ENCODE measurements at places on chromosomes 7 and 10. TPM values are rescaled to one million over a fixed set of nuclear protein-coding genes. Genes with fewer than 3 reads are reported as not detected.

DNA sequence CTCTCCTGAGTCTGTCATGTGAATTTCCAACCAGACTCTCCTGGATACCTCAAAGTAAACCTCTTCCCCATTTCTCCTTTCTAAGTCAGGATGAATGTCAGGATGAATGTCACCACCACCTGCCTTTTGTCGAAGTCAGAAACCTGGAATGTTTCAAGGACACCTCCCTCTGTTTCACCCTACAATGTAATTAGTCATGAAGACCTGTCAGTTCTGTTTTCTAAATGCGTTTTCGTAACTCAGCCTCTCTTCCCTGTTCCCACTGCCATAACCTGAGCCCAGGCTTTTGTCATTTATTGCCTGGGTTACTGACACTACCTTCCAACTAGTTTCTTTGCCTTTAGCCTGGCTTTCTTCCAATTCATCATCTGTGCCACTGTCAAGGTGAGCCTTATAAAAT, 5.5 kb upstream of the STN1 start:
- DNase-seq, result no peak

DNA sequence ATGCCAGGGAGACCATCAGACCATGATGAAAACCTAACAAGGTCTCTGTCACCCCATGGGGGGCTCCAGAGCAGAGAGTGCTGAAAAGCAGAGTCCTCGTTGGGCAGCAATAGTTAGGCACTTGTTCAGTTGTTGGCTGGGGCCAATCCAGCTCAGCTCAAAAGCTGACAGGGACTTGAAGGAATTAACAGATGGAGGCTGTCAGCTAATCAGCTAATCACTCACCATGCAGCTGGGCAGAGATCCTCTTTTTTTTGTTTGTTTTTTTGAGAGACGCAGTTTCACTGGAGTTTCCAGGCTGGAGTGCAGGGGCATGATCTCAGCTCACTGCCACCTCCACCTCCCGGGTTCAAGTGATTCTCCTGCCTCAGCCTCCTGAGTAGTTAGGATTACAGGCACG, 18.1 kb downstream of the CEP55 start:
- DNase-seq, result no peak

GRCh38 chr10:51983481-51983880, 284.1 kb upstream of the CSTF2T start:
- no peak for DNase-seq

GRCh38 chr10:42623929-42624328, 14.4 kb downstream of the ZNF33B start:
- DNase-seq, result no peak

GRCh38 chr7:158345731-158346130, 241.9 kb downstream of the PTPRN2 start:
- no peak for DNase-seq

DNA sequence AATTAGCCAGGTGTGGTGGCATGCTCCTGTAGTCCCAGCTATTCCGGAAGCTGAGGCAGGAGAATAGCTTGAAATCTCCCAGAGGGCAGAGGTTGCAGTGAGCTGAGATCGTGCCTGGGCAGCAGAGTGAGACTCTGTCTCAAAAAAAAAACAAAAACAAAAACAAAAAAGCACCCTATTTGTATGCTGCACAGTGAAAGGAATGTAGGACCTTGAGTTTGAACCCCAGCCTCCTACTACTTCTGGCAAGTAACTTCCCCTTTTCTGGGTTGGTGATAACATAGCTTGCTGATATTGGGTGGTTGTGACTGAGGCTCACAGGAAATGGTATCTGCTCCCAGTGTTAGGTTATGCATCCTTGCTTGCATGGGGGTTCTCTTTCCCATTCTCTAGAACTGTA, 205.3 kb downstream of the BUB3 start:
- no peak for DNase-seq

- DNase-seq, result no peak
Measured at GRCh38 chr10:581776-582330, 107.6 kb downstream of the DIP2C start.

GRCh38 chr7:42125321-42125720, 111.7 kb downstream of the GLI3 start:
- no peak for DNase-seq

DNA sequence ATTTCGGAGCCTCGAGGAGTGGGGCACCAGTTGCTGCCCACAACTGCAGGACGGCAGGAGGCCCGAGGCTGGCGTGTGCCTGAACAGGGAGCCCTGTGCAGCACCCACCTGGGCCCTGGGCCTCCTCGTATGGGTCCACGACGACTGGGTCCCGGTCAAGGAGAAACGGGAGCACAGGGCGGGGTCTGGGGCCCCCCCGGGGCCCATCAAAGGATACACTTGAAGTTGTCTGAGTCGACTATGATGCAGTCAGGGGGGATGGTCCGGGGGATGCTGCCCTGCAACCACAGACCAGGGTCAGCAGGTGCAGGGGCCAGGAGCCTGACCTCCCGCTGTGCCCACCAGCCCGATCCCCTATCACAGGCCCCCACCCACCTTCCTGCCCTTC, 28.5 kb upstream of the NKX6-2 start:
- no peak for DNase-seq

GRCh38 chr10:75209086-75209920, 1.3 kb upstream of the VDAC2 start:
- no peak for DNase-seq

DNA sequence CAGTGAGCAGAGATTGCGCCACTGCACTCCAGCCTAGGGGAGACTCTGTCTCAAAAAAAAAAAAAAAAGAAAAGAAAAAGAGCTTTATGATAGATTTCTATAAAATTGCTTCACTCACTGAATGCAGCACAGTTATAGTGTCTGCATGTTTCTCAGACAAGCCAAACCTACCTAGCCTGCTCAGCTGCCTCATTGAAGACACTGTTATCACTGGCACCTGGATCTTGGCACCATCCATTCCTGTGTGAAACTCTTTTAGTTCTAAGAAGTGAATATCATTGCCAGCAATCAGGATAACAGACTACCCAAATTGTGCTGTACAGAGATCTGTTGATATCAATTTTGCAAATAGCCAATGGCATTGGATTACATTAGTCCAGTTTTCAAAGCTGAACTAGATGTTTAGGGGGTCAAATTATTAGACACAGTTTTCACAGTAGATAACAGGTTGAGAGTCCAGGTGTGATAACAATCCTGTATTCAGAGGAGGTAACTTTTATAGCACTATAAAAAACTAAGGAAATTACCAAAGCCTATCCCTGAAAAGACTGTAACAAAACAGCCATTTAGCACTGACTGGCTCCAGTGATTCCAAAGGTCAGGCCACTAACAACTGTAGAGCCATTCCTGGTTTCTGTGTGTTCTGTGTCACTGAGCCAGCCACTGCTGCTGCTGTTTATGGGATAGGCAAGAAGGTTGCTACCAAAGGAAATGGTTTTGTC, 17.1 kb downstream of the PDSS1 start:
- no peak for DNase-seq

- no peak for DNase-seq
Measured at GRCh38 chr7:151078233-151079040, 2.2 kb downstream of the FASTK start.

GRCh38 chr7:58087536-58088190, 637.7 kb downstream of the ZNF716 start:
- DNase-seq, result no peak

- DNase-seq, result no peak
Measured at GRCh38 chr10:19096501-19097073, 48.0 kb downstream of the MALRD1 start.

GRCh38 chr10:47039562-47039913, 128.3 kb downstream of the PTPN20 start:
- no peak for DNase-seq

DNA sequence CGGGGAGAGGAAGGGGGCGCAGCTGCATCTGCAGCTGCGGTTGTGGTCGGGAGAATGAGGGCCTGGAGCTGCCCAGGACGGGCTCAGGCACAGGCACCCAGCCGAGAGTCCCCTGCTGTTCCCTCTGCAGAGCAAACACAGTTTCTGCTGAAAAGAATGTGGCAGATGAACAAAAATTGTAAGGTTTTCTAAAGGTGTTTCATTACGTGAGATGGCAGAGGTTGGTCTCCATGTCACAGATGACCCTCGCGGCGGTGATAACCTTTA, 456.2 kb downstream of the DNAJB6 start:
- no peak for DNase-seq

DNA sequence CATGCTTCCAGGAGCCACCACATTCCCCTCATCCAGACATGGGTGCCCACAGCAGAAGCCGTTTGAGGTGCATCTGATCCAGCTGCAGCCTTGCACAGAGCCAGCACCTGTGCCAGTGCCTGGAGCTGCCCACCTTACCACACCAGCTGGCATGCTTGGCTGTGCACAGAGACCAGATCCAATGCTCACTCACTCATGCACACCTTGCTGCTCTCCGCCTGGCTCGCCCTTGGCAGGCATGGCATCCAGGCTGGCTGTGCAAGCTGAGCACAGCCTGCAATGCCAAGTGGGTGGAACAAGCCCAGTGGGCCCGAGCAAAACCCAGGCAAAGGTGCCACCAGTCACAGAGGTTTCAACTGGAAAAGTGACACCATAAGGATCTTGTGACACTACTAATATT, 66.9 kb upstream of the SEMA3A start:
- no peak for DNase-seq

DNA sequence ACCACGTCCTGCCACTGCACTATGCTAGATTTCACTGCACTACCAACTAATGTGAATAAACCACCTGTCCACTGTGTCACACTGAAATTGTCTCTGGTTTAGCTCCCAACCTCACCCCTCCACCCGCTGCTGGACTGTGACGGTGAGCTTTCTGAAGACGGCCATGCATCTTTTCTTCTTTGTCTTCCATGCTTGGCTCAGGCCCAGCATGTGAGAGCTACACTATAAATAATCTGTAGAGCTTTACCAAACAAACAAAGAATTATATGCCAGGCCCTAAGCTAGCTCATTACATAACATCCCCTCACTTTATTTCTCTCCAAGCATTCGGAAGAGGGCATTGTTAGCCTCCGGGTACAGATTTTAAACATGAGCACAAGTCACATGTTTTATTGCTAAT, 633.2 kb downstream of the TNS3 start:
- no peak for DNase-seq

Gene SPDYE6
- not detected for total RNA-seq

Gene FOXI2
- total RNA-seq, result not detected

Gene C7orf57
- 0.06 TPM for total RNA-seq

Gene TBXAS1
- 14.5 TPM for total RNA-seq

Gene FAM180A
- total RNA-seq, result not detected

Gene TMEM184A
- 2.3 TPM for total RNA-seq

Gene BAG3
- total RNA-seq, result 8.8 TPM
